Stimulated activated CD8-positive, alpha-beta memory T cell treated with anti-CD3 and anti-CD28 coated beads, Interleukin-7, amount 100 ng/mL, for 1 hour (primary cell): ENCODE measurements at places on chromosomes 12 and 14.

DNA sequence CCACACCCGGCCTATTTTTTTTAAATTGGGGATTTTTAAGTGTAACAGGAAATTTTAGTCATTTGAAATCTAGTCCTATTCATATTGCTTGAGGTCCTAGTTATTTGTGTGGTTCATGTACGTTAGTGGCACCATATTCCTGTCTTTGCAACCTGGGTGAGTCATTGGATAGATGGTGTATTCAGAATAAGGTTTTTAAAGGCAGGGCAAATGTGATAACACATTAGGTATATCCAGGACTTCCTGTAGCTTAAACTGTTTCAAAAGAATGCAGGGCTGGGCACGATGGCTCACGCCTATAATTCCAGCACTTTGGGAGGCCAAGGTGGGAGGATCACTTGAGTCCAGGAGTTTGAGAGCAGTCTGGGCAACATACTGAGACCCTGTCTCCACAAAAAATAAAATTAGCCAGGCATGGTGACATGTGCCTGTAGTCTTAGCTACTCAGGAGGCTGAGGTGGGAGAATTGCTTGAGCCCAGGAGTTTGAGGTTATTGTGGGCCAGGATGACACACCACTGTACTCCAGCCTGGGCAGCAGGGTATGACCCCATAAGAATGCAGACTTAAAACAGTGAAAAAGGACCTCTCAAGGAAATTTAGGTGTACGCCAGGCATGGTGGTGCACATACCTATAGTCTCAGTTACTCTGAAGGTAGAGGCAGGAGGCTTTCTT is 8.1 kb downstream of the ATP6V0A2 start:
- DNase-seq, result no peak

- no peak for DNase-seq
Observed at GRCh38 chr12:108365324-108365723, 26.2 kb upstream of the CMKLR1 start.

- DNase-seq, result no peak
Observed at GRCh38 chr12:49010092-49010668, 8.4 kb downstream of the PRKAG1 start.

- DNase-seq, result no peak
Observed at GRCh38 chr12:66755727-66756395, 77.0 kb upstream of the GRIP1 start.

DNA sequence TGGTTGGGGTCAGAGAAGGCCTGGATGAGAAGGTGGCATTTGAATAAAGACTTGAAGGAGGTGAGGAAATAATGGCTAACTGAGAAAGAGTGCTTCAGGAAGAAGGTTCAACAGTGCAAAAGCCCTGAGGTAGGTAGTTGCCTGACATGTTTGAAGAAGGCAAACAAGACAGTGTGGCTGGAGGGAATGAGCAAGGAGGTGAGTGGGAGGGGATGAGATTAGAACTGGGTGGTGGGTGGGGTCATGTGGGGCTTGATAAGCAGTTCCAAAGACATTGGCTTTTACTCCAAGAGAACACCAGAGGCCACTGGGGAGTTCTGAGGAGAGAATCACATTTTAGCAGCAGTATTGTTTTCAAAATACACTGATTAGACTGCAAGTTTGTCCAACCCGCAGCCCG is 50.5 kb downstream of the HSPB8 start:
- DNase-seq, result no peak

- DNase-seq, result no peak
Observed at GRCh38 chr12:132433641-132434395, 56.1 kb upstream of the FBRSL1 start.

DNA sequence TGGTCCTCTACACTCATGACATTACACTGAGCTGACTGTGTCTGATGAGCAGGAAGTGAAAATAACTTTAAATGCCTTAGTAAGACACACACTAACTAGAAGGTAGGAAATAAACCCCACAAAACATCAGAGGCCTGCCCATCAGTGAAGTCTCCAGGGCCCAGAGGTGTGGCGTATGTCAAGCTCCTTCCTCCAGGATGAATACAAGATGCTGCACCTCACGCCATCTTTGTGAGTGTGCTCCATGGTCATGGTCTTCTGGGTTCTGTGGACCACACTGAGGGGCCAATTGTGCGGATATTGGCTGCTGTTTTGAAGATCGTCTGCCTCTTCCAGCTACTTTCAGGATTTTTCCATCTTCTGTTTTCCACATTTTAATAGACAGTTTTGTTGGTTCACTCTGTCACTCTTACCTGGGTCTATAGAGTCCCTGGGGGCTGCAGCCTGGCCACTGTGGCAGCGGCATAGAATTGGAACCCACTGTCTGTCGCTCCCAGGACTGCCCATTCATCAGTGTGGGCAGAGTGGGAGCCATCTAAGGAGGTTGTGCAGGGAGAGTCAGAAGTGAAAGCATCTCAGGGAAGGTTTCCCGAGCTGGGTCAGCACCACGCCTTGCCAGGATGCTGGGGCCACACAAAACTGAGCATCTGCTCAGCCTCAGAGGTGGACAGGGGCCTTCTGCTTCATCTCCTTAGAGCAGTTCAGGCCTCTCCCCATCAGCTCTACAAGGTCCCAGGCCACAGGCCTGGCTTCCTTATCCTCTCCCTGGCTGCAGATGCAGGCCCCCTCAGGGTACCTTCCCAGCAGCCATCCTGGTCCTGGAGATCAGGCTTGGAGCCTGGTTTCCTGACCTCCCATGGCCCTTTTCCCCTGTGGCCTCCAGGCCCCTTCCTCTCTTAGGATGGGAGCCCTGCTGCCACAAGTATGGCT is 57.5 kb upstream of the C14orf180 start:
- DNase-seq, result no peak

- no peak for DNase-seq
Observed at GRCh38 chr12:51349026-51349425, 2.5 kb upstream of the CELA1 start.

- DNase-seq, result no peak
Observed at GRCh38 chr14:42214981-42215491, 608.4 kb downstream of the LRFN5 start.

GRCh38 chr12:89087149-89087825 is 265.0 kb downstream of the DUSP6 start:
- no peak for DNase-seq

- no peak for DNase-seq
Observed at GRCh38 chr12:9751204-9752144, 9.2 kb downstream of the CD69 start.

- DNase-seq, result no peak
Observed at GRCh38 chr14:20624495-20625070, 16.9 kb downstream of the OR6S1 start.

DNA sequence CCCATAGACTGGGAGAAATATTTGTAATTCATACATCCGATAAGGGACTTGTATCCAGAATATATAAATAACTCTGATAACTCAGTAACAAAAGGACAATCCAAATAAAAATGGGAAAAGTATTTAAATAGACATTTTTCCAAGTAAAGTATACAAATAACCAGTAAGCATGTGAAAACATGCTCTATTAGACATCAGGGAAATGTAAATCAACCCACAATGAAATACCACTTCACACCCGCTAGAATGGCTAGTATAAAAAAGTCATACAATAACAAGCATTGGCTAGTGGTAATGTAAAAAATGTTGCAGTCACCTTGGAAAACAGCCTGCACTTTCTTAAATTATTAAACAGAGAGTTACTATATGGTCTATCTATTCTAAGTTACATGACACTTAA is 650.7 kb downstream of the C12orf50 start:
- no peak for DNase-seq

DNA sequence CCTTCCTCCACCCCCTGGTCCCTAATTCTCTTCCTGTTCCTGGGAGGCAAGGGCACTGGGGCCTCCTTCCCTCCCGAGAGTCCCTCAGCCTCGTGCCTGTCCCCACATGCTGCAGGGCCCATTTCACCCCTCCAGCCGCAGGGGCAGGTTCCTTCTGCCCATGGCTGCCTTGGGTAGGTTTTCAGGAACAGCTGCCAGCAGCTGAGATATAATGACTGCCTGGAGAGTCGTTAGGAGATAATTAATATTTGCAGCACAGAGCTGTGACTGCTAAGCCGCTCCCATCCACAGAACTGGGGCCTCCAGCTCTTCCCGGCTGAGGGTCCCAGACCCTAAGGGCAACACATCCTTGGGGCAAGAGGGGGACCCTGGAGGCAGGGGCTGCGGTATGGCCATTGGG is 211.9 kb upstream of the LHX5 start:
- no peak for DNase-seq

DNA sequence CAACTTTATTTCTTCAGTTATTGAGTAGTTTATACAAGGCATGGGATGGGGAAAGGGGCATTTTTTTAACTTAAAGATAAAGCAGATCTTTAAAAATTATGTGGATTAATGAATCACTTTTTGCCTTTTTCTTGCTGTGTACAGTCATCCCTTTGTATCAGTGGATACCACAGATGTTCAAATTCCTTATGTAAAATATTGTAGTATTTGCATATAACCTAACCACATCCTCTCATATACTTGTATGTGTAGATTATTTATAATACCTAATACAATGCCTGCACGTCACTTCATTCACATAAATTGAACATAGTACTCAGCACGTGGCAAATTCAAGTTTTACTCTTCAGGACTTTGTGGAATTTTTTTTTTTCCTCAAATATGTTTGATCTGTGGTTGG is 66.5 kb upstream of the MON2 start:
- no peak for DNase-seq

DNA sequence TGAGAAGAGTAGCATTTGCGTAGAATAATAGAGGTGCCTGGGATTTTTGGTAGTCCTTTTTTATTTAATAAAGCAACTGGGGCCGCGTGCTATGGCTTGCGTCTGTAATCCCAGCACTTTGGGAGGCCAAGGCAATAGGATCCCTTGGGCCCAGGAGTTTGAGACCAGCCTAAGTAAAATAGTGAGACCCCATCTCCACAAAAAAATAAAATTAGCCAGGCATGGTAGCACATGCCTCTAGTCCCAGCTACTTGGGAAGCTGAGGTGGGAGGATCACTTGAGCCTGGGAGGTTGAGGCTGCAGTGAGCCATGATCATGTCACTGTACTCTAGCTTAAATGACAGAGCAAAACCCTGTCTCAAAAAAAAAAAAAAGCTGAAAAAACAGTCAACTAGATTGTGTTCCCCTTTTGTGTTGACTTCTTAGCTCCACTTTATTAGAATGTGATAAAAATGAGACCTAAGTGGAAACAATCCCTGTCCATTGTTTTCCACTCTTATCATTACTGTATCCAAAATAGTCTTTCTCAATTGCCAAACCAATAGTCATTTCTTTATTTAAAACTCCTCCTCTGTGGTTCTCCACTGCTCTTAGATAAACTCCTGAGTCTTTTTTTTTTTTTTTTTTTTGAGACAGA is 7.4 kb downstream of the PRKCH start:
- DNase-seq, result no peak

DNA sequence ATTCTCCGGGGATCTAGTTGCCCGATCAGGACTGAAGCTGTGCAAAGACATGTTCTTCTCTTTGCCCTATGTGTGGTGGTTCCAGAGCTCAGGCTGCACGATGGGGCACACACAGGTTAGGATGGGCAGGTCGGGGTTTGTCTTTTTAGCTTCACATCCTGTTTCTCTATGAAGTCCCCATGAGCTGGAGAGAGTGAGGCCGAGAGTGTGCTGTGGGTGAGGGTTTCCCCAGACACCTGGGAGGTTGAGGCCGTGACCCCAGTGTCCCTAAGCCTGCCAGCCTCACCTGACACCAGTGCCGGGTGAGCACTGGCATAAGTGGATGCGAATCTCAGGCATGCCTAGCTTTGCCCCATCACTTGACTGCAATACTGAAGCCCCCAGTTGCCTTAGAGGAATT is 32.9 kb upstream of the IGF1 start:
- no peak for DNase-seq

GRCh38 chr12:30795410-30796312 is 40.9 kb upstream of the CAPRIN2 start:
- no peak for DNase-seq

DNA sequence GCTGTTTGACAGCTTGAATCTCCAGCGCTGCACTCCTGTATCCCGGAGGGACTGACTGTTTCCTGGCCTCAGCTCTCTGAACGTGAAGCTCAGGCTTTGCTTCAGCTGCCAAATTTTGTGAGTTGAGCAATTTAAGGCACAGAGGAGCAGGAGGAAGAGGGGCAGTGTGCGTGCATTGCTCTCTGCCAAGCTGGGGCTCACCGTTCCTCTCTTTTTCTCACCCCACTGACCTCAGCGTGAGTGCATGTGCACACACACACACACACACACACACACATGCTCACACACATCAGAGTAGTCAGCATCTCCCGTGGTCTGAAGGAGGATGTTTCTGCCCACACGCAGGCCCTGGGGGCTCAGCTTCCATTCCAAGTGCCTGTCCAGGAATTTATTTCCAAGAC is 27.8 kb upstream of the BDKRB2 start:
- no peak for DNase-seq

DNA sequence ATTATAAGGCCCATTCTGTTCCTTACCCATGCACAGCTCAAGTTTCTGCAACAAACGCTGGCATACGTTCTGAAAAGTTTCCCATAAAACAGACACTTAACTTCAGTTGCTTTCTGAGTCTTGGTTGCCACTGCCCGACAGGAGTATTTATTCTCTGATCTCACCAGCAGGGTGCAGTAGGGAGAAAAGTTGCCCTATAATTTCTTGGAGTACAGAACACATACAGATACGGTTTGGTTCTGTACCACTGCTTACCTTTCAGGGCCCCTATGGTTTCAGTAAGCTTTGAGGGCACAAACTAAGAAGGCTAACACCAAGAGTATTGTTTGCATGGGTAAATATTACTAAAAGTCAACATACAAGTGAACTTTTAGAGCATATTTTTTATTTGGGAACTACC is 77.9 kb downstream of the SPATA7 start:
- no peak for DNase-seq

DNA sequence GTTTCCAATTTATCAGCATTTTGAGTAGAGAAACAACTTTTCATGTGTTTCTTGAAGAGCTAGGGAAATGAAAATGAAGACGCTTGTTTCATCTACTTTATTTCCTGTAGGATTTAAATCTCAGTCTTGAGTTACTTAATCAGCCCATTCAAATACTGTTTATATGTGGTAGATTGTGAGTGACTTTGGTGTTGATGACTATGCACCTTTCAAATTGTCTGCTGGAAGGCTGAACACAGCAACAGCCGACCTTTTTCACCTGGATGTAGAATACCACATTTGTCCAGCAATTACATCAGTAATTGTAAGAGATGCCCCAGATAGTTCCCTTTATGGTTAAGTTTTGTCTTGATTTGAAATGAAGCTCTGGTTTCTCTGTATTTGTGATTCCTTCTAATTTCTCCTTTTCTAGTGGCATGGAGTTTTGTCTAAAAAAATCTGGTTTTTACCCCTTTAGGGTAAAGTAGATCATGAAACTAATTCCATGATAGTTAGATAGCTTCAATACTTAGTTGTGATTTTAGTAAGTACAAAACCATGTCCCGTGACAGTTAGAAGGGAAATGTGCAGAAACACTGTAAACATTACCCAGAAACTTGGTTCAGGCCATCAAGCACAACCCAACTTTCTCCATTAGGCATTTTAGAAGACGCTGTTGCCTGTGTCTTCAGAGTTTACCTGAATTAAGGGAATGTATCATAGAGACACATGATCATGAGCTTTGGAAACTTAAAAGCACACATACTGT is 165.0 kb downstream of the SRGAP1 start:
- no peak for DNase-seq

GRCh38 chr14:63045612-63046320 is 508 bp upstream of the KCNH5 start:
- DNase-seq, result no peak

GRCh38 chr14:99349721-99350495 is 77.9 kb upstream of the BCL11B start:
- DNase-seq, result no peak

- DNase-seq, result no peak
Observed at GRCh38 chr12:101783150-101783549, 43.9 kb upstream of the SYCP3 start.

GRCh38 chr12:2940564-2940963 is 18.6 kb upstream of the TEAD4 start:
- no peak for DNase-seq
